Activated CD8-positive, alpha-beta memory T cell treated with anti-CD3 and anti-CD28 coated beads for 4 hours (primary cell): ENCODE measurements at places on chromosomes 3 and 15.

DNA sequence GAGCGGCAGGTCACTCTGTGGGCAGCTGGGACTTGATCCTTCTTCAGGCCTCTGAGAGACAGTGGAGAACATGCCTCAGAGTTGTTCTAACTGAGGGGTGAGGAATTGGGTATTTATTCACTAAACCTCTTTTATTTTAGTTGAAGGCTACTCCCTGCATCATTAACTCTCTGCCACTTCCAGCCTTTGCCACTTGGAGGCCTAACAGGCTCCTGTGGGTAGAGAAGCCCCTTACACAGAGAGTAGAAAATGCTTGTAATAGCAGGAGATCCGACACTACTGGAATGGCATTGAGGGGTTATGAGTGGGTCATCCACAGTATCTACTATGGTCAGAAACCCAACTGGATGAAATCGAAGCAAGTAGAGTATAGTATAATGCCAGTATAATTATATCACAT lies 81.7 kb downstream of the RYR3 start:
- DNase-seq, result no peak

DNA sequence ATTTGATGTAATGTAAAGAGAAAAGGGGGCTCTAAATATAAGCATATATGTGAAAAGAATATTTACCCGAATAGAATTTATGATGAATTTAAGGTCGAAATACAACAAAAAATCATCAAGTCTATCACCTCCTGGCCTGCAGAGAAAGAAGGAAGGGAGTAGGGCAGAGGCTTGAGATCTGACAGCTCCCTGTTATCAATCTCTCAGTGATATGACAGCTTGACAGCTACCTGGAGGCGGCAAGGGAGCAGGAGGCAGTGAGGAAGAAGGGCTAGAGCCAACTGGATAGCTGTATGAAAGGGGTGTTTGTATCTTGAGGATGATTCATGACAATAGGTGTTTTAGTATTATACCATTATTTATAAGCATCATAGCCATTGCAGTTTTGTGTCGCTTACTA lies 299.8 kb upstream of the DNAJC19 start:
- no peak for DNase-seq

- no peak for DNase-seq
These were observed 354.7 kb downstream of the FGF12 start for GRCh38 chr3:192372616-192373015.

- no peak for DNase-seq
These were observed 278.8 kb downstream of the GABRG3 start for GRCh38 chr15:27249760-27250109.

DNA sequence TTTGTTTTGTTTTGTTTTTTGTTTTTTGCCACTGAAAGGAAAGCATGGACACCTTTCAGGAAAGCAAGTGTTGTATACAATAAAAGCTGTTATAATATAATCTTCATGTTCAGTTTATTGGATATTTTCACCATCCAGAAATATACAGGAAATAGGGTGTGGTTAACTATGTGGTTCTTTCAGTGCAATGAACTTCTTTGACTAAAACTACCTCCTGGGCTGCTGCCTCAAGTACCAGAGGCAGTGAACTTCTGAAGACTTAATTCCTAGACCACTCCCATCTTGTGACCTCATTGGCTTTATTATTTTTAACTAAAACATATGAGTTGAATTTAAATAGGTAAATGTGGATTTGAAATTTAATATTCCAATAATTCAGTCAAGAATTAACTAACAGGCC lies 27.1 kb upstream of the TBL1XR1 start:
- DNase-seq, result no peak

- DNase-seq, result no peak
These were observed 368.4 kb upstream of the IL12A start for GRCh38 chr3:159620281-159620680.

DNA sequence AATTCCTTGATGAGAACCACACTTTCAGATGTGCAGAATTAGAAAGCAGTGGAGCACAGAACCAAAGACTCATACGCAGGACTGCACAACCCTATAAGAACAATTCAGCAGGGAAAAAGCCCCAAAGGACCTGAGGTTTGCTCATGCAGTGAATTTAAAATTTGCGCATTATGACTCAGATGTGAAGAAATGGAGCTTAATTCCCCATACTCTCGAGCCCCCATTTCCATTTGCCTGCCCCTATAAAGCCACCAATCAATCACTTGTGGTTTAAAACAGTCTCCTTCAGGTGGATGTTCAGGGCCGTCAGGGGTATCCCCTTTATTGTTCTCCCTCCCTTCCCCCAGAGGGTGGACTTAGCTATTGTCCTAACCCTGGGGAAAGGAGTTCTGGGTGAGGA lies 221.2 kb downstream of the IGSF11 start:
- no peak for DNase-seq

- DNase-seq, result no peak
These were observed 222.4 kb downstream of the RBMS3 start for GRCh38 chr3:29503314-29503713.

DNA sequence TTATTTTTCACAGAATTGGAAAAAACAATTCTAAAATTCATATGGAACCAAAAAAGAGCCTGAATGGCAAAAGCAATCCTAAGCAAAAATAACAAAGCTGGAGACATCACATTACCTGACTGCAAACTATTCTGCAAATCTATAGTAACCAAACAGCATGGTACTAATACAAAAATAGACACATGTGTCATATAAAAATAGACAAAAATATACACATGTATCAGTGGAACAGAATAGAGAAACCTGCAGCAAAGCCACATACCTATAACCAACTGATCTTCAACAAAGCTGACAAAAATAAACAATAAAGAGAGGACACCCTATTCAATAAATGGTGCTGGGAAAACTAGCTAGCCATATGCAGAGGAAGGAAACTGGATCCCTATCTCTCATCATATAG lies 259.6 kb downstream of the IGSF11 start:
- no peak for DNase-seq

DNA sequence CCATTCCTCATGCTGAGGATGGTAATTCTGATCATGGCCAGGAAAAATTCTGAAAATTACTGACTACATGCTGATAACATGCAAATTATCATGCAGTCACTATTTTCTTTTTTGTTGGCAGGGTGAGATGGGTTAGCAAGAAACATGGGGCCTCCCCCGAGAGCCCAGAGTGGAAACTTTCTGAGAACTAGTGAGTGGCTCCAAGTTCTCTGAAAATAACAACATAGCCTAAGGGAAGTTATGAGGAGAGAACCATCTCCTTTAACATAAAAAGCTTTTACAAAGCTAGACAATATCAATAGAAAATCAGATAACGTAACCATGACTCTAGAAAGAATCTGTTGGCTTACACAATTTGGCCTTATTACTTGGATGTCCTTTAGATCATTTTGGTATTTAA lies 254.2 kb downstream of the PLOD2 start:
- DNase-seq, result no peak

DNA sequence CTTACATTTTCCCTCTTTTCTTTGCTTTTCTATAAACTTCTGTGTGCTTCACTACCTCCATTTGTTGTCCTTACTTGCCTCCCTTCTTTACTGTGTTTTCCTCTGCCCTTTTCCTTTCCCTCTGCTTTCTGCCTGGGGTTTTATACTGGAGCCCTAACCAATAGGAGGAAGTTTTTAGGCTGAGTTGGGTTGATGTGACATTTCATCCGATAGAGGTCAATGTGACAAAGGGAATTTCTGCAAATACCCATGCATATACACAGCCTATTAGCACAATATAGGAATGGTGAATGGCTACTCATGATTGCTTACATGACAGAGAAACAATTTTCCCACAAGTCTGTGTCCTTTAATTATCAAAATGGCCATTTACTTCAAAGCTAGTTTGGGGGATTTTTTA lies 153.0 kb upstream of the ARPP21 start:
- no peak for DNase-seq

DNA sequence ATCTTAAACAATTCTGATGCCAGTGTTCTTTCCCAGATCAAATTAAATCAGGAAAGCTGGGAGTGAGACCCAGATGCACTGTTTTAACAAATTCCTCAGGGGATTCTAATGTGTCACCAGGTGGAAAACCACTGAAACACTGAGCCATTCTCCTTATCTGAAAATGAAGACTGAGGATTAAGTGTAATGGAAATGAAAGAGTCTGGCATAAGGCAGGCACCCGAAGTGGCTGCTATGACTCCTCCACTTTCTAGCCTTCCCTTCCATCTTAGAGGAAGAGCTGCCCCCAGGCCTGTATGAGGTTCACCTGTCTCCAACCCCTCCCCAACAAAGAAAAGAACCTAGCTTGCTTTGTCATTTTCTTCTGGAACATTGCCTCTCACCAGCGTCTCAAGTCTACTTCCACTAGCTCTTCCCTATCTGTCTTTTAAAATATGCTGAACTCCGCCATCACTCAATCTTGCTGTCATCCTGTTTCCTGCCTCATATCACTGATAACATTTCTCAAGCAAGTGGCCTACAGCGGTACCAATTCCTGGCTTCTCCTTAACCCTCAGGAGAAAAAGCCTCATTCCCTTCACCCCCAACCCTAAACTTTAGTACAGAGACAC lies 13.7 kb upstream of the ABHD2 start:
- no peak for DNase-seq

- DNase-seq, result no peak
These were observed 17.0 kb upstream of the ANO10 start for GRCh38 chr3:43638594-43639447.

DNA sequence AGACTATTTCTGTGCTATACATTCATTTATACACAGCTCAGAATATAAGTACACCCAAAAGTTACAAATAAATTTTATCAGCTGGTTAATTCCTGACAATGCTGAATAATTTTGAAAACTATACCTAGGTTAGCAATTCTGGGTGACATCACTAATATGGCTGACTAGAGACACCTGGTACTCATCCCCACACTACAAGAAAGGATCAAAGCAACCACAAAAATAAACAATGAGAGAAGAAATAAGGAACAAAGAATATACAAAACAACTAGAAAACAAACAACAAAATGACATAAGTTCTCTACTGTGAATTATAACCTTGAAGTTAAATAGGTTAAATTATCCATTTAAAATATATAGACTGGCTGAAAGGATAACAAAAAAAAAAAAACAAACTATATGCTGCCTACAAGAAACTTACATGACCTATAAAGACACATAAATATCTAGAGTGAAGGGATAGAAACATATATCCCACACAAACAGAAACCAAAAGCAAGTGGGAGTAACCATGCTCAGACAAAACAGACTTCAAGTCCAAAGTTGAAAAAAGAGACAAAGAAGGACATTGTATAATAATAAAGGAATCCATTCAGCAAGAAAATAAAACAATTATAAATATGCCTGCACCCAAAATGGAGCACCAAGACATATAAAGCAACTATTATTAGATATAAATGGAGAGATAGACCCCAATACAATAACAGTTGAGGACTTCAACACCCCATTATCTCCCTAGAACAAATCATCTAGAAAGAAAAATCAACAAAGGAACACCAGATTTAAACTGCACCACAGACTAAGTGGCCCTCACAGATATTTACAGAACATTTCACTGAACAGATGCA lies 57.8 kb downstream of the IMPG2 start:
- DNase-seq, result no peak

GRCh38 chr3:27216955-27217552 lies 152.1 kb downstream of the NEK10 start:
- DNase-seq, result no peak

- DNase-seq, result no peak
These were observed 48.5 kb downstream of the RLBP1 start for GRCh38 chr15:89172921-89173320.

- no peak for DNase-seq
These were observed 55.8 kb upstream of the DGKG start for GRCh38 chr3:186417791-186418190.

DNA sequence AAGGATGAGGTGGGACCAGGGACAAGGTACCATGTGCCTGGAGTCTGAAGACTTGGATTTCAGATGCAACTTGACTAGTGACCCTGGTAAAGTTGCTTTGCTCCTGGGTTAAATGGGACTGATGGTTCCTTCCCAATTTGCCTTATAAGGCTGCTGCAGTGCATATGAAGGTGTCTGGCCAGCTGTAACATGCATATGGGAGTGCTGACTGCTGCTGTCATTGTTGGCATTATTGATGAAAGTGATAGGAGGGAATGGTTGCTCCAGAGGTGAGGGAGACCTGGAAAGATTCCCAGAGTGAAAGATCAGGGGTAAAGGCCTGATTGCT lies 20.5 kb downstream of the CYP8B1 start:
- no peak for DNase-seq

- DNase-seq, result no peak
These were observed 562 bp downstream of the NEO1 start for GRCh38 chr15:73052653-73053397.

DNA sequence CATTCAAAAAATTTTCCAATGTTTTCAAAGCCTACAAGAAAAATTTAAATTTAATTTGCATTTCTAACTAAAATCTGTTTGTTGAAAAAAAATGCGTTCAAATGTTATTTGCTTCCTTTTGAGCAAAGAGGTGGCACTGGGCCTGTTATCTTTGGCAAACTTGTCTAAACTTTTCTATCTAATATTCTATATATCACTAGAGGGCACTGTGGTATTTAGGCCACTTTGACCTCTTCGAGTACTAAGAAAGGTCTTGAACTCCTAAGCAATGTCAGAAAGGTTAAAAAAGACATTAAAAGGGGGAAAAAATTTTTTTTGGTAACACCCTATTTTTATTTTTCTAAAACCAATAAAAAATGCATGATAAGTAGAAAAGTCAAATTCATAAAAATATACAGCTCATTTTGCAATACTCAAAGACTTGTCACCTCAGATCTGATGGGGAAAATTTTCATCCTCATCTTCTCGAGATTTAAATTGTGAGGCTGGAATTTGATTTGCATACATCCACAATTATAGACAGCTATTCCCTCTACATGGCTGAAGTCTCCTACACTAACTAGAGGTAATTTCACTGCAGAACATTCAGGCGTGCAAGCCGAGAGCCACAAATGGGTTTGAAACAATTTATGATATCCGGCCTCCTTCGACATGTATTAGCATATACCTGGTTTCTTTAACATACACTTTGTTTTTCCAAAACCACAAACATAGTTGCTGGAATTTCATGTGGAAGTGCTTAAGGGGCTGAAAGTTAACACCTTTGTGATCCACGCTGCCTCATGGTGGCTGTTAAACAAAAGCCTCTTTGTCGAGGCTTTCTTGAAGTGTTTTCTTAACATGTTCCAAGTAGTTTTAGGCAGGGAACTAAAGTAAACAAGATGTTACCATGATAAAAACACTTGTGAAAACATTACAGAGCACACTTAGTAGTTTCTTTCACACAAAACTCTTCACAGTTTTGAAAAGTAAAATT lies 576.4 kb downstream of the FOXP1 start:
- DNase-seq, result no peak

DNA sequence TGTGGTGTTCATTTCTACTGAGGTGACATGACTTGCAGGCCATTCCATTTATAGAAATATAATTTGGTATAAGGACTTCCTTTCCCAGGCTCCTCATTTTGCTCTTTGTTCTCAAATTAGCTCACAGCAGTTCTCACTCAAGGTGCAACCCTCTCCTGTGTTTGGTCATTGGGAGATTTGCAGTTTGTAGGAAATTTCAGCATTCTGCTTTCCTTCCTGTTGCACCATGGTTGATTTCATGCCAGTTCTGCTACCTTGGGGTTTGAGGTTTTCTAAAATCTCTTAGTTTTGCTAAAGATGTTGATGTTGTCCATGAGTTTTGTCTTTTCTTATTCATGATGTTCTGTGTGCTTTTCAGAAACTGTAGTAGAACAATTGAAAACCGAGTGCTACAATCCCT lies 65.7 kb upstream of the PROK2 start:
- DNase-seq, result no peak

GRCh38 chr15:41971895-41972252 lies 483 bp downstream of the EHD4 start:
- no peak for DNase-seq
